HAP-1 (cell line): ENCODE measurements at places on chromosomes 11 and 22.

DNA sequence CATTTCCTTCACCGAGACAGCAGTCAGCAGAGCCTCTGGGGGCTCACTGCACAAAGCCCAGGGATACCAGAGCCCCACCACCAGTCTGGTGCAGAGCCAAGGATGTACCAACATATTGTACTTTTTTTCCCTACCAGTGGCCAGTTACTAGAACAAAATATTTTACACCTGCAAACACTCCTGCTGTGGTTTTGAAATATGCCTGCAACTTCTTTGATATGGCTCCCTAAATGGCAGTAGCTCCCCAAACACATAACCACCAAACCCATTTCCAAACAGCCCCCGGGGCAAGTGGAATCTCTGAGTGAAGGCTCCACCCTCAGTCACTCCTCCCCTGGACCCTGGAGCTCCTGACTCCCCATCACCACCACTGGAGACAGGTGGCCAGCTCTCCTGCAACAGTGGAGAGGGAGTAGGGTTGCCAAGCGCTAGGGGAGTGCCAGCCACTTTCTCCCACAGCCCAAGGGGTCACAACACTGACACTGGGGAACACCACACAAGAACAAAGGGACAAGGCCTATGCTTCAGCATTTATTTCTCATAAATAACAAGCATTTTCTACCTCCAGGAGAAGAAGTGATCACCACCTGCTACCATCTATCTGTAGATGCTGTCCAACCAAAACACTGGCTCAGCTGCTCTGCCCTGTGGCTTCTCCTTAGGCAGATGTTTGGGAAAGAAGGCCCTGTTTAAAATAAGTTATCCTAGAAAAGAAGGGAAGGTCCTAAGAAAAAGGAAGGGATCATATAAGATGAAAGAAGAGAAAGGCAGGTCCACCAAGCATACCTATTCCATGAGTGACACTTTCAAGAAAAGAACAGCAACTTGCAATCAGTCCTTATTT lies 15.1 kb downstream of the DGCR2 start:
- no peak for DNase-seq

DNA sequence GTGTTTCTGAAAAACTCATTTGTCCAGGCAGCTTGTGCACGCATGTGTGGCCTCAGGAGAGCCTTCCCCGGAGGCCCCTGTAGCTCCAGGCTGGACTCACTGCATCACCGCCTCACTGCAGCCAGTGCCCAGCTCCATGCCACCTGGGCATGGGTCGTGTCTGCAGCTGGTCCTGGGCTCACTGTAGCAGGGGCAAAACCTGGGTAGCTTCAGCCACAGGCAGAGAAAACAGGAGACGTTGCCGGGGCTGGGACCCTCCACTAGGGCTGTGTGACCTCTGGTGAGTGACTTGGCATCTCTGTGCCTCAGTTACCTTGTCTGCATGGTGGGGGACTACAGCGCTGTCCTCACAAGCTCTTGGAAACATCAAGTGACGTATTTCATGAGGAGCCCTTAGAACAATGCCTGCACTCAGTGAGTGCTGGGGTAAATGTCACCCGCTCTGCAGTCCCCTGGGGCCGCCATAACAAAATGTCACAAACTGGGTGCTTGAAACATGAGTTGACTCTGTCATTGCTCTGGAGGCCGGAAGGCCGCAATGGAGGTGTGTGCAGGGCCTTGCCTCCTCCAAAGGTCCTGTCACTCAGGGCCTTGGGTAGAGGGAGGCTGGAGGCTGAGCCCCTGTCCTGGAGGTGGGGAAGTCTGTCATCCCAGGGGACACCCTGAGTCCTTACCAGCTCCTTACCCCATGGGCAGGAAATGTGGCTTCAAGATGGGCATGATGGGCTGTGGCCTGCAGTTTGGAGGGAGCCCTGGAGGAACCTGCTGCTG lies 488.7 kb downstream of the TBC1D22A start:
- DNase-seq: no peak

DNA sequence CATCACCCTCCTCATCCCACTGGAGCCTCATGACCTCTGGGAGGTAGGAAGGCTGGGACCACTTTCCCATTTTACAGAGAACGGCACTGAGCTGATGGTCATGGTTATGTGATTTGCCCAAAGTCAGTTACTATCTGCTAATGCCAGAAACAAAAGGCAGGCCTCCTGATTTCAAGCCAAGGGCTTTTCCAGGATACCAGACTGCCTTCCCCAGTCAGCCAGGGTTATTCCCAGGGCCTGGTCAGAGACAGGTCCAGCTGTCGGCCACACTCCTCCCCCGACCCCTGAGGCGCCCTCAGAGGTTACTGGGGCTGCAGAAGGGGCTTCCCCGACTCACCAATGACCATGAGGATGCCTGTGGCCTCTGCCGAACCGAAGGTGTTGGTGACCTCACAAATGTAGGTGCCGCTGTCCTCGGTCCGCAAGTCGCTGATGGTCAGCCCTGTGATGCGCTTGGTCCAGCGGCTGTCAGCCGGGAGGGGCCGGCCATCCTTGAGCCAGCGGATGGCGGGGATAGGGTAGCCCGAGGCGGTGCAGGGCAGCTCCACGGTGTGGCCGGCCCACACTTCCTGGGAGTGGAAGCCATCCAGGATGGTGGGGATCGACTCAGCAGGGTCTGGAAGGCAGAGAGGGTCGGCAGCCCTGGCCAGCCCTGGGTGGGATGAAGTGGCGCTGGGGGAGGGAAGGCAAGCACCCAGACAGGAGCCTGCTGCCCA lies 197.0 kb downstream of the CEP164 start:
- no peak for DNase-seq

DNA sequence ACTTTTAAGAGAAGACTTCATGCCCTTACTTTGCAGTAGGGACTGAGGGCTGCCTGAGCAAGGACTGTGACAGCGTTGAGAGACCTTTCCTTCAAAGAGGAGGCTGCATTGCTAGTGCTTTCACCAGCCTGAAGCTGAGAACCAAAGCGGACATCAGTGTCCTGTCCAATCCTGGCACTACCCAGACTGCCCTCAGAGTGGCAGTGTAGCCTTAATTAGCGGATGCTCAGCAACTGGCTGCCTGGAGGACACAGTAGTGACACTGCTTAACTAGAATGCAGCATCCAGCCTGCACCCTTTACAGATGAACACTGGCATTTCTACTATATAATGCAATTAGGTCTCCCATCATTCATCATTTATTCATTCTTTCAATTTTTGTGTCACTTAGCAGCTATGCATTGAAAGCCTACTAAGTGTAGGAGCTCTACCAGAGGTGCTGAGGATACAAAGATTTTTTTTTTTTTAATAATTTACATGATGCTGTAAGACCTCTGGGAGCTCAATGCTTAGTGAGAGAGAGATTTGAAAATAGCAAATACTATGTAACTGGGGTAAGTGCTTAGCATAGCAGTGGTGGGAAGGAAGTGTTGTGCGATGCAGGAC lies 36.9 kb upstream of the SLC36A4 start:
- DNase-seq: peak; percentile 81

- no peak for DNase-seq
Measured at GRCh38 chr22:30313527-30314363, 13.0 kb downstream of the TBC1D10A start.
